Epithelial cell of umbilical artery (primary cell): ENCODE measurements at places on chromosomes 3 and 15. TPM values are rescaled to one million over a fixed set of nuclear protein-coding genes. Genes with fewer than 3 reads are reported as not detected.

Gene WDR49
- 0.15 and 0.32 TPM in 2 replicates for total RNA-seq

Gene SLC6A20
- not detected in 2 replicates for total RNA-seq

Gene ZPLD1
- not detected in 2 replicates for total RNA-seq

Gene STXBP5L
- total RNA-seq = not detected in 2 replicates
